ENCODE measurements at places on chromosomes 7 and 10.
A peak's percentile ranks its signal among the peaks of the same experiment; 100 is the strongest.

- DNase-seq: no peak
Observed at GRCh38 chr10:2173327-2173726, 436.0 kb upstream of the ADARB2 start.

DNA sequence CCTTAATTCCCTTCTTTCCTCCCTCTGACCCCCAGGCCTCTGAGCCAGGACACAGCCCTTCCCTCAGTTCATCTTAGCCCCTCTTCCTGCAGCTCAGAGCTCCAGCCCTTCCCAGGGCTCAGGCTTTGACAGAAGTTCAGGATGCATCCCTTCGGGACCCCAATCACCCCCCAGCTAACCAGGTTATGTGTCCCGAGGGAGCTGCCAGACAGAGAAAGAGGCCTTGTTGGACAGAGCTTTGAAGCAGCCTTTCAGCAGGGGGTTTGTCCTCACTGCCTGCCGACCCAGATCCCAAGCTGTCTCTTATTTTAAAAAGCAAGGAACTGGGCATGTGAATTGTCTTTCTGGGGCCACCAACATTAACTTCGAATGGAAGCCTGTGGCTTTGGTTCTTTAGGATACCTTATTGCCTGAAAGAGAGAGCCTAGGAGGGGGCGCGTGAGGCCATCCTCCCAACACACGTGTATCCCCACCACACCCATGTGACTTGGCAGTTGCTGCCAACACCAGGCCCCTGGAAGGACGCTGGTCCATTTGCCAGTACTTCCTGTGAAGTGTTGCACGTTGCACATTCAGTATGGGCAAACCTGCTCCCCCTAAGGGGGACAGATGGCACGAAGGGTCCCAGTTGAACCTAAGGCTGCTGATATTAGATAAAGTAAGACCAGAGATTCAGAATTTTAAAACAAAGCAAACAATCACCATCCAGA, 858 bp downstream of the CCDC136 start:
- DNase-seq: no peak

- peak; percentile 88 for DNase-seq
Observed at GRCh38 chr10:87635498-87636312, 24.0 kb upstream of the PAPSS2 start.

DNA sequence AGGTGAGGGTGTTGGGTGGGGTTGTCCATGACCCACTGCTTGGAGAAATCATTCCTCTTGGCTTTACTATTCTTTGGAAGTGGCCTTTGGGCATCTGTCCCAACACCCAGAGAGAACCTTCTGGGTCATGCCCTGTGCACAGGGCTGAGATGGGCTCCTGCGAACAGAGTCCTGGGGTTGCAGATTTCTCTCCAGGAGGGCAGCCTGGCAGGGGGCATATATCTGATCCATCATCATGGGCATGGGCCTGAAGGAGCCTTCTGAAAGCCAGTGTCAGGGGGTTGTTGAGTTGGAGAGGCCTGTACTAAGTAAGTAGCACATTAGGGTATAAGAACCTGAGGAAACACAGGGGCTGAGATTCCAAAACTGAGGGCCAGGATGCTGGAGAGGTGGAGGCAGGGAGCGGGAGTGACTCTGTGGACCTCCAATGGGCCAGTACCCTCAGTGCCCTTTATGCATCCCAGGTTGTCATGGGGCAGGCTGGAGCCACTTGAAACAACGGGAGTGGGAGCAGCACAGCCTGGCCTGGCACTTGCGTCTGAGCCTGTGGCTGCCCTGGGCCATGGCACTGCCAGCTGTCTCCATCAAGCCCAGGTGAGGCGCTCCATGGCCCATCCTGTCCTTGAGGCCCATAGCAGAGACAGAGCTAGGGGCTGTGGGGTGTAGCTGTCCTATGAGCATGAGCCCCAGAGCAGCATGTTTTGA, 203.7 kb downstream of the GRID1 start:
- no peak for DNase-seq

- no peak for DNase-seq
Observed at GRCh38 chr7:45915606-45916005, 5.5 kb downstream of the IGFBP3 start.

GRCh38 chr10:35056133-35056532, 34.0 kb downstream of the CUL2 start:
- DNase-seq: no peak

- no peak for DNase-seq
Observed at GRCh38 chr7:118898284-118898683, 673.8 kb downstream of the ANKRD7 start.

DNA sequence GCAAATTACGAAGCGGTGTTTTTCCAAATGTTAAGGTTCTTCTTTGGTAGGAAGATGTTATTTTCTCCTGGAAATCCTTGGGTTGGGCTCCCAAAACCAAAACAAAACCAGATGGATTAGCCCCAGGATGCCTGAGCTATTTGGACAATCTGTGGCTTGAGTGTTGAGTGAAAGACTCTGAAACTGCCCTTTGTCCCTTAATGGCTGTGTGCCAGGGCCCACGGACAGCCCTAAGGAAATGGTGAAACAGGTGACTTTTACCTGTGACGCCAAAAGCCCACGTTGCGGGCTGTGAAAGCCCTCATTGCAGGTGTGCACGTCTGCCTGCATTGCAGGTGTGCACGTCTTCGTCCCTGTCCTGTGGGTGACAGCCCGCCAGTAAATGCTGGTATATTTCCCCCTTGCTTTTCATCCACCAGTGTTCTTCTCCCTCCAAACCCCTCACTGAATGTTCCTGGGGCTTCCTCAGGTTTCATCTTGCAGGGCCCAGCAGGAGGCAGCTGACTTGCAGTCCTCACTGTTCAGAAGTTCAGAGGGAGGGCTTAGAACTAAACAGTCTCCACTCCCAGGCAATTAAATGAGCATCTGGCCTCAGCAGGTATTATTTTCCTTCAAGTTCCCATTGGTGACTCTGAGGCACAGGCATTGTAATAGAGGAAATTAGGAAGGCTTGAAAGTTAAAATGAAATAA, 10.7 kb downstream of the PFKP start:
- no peak for DNase-seq

DNA sequence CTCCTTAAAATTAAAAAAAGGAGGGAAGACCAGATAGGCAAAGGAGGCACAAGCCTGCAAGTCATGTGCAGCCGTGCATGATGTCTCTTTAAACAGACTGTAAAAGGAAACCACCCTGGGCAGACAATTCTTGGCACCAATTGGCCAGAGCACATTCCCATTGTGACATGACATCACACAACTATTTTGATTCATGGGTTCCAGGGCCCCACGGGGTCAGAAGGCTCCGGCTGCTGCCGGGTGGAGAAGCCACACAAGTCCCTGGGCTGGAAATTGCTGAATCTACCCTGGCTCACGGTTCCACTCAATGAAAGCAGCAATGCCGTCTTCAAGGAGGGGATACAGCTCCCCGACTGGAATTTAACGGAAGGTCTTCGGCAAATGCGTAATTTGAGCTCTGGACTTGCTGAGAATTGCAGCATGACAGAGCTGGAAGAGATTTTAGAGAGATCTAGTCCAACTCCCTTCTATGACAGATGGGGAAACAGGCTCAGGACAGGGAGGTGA, 140.5 kb downstream of the PRKAG2 start:
- no peak for DNase-seq

DNA sequence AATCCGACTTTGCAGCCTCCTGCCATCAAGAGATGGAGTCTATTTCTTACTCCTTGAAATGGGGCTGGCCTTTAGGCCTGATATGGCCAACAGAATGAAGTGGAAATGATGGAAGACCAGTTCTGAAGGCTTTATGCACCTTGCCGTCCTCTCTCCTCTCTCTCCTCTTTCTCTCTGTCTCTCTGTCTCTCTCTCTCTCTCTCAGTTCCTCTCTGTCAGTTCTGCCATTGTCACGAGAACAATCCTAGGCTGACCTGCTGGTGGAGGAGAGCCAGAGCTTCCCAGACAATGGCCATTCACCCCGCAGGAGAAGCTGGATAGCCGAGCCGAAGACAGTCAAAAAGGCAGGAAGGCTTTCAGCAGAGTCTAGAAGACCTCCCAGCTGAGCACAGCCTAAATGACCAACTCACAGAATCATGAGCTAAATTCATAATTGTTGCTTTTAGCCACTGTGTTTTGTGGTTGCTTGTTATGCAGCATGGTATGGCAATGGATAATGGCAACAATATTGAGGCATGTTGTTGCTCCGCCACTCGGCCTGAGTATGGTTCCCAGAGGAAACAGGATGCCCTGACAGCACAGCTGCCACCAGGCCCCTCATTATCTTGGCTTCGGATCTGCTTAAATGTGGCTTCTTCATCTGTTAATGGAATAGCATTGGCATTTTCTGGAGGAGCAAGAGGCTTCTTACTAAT, 35.5 kb downstream of the FRMPD2 start:
- no peak for DNase-seq

DNA sequence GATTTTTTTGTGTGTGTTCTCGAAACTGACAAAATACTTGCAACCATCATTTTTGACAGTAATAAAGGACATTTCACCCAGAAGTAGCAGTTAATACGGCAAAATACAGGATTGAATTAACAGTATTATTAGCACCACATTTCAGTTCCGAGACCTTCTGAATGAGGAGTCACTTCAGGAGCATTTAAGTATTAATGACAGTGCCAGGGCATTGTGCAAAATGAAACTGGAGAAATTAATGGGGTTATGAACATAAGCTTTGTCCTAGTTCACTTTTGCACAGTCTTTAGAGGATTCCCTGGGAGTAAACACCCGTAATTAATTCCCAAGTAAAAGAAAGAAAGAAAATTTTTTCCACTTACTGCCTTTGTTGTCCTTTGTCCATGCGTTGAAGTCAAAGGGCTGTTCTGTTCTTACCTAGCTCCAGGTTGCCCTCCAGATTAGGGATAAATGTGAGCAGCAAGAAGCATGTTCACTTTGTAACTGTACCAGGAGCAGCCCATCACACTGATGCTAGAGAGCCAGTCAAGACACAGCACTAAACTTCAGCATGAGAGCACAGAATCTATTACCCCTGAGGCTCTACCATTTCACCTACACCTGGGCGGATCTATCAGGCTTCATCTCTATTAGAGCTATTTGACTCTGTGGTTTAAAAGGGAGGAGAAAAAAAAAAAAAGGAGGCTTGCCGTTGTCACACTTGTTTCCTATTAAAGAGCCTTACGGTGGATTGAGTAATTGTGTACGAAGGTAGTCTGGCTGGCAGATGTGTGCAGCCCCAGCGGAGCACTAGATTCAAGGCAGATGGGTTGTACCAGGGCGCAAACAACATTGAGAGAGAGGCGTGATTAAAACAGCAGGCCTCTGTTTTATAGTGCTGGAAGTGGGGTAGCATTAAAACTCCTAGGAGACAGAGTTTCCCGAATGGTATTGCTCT, 297.8 kb upstream of the SEMA3A start:
- DNase-seq: no peak
